ENCODE measurements at places on chromosomes 7 and 10. TPM values are rescaled to one million over a fixed set of nuclear protein-coding genes. Genes with fewer than 3 reads are reported as not detected.

GRCh38 chr7:30771880-30772425 lies 736 bp downstream of the MINDY4 start:
- DNase-seq: no peak

DNA sequence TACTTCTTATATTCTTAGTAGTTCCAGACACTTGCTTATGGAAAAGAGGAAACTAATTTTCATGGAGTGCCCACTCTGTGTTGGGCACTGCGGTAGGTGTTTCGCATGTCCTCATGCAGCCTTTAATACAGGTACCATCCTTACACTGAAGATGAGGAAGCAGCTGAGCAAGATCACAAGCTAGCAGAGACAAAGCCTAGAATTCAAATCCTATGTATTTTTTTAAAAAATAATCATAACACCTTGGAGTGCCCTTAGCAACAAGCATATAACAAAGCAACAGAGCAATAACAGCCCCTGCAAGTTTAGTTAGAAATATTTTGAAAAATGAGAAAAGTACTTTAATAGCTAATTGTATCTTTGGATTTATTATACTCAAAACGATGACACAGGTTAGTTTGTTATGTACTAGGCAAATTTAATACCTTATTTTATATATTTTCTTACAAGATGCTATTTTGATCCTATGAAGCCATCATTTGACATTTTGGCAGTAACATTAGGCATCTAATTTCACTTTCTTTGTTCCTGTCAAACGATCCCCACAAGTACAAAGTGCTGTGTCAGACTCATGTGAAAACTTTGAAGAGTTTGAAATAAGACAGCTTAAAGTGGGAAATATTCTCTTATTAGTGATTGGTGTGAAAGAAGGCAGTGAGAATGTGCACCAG lies 245.8 kb downstream of the CDK14 start:
- DNase-seq: no peak

The NYAP1 gene
- 0.10 TPM for total RNA-seq

The NEUROD6 gene
- total RNA-seq: not detected

DNA sequence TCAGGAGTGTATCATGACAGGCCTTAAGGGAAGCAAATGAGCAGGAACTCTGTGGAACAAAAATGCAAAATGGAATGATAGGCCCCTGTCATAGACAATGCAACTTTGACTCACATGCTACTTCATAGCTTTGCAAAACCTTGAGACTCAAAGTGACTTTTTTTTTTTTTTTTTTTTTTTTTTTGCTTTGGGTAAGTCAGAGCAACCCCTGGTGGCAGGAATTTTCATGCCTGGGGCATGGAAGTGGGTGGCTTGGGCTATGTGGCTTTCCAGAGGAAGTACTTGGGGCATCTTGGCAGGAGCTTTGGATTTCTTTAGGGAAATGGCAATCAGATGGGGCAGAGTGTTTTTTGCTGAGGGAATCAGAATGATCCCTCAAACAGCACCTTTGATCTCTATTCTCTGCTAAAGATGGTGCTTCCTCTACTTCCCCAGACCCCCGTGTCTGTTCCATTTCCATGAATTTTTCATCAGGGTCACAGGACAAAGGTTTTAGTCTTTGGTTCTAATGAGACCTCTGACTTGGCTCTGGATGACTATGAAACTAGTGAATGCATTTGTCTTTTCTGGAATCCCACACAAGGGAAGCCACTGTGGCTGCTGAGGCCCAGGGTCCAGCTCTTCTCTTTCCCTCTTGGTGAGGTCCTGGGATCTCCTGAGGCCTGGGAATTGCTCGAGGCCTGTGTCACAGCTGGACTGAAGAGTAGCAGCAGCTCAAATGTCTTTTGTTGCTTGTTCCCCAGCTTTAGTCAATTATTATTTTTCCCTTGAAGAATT lies 62.8 kb downstream of the TACC2 start:
- DNase-seq: no peak

GRCh38 chr10:107919626-107920235 lies 755.2 kb upstream of the SORCS1 start:
- DNase-seq: no peak

- no peak for DNase-seq
These were observed 55.7 kb downstream of the KLRG2 start for GRCh38 chr7:139427788-139428187.

The SUPV3L1 gene
- 47.9 TPM for total RNA-seq

- peak; percentile 48 for DNase-seq
These were observed 332.0 kb upstream of the FZD1 start for GRCh38 chr7:90931986-90932916.

GRCh38 chr7:103690242-103690974 lies 244.4 kb upstream of the SLC26A5 start:
- DNase-seq: no peak

DNA sequence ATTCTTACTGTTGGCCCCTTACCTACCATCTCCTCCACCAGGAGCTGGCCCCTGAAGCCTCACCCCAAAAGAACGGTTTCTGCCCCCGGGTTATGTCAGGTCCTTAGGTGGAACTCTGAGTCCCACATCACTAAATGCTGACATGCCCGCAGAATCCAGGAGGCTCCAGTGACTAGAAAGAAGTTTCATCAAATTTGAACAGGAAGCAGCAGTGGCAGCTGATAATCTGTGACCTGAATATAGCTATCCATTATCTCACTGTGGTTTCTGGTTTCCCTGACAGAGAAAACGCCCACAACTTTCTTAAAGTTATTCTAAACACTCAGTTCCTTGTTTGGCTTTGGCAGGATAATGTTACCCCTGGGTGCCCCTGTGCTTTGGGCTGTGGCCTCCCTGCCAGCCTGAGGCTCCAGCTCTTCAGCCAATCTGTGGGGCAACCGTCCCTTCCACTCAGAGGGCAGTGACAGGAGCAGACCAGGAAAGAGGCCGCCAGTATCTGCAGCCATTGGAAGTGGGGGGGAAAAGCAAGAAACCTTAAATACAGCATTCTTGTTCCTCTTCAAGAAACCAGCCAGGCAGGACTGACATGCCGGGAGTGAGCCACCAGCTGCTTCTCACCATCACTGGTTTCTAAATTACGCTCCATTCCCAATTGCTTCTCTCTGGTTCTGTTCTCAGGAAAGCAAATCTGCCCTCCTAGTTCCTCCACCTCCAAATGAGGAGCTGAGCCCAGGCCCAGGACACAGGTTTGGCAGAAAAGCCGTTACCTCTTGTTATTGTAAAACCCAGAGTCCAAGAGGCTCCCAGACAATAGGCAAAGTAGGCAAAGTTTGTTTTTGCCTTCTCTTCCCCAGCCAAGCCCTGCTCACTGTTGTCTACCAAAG lies 41.2 kb upstream of the VCL start:
- DNase-seq: peak; percentile 67

- DNase-seq: no peak
These were observed 232.1 kb downstream of the PTPRN2 start for GRCh38 chr7:158355456-158356065.

The TDRD1 gene
- not detected for total RNA-seq

DNA sequence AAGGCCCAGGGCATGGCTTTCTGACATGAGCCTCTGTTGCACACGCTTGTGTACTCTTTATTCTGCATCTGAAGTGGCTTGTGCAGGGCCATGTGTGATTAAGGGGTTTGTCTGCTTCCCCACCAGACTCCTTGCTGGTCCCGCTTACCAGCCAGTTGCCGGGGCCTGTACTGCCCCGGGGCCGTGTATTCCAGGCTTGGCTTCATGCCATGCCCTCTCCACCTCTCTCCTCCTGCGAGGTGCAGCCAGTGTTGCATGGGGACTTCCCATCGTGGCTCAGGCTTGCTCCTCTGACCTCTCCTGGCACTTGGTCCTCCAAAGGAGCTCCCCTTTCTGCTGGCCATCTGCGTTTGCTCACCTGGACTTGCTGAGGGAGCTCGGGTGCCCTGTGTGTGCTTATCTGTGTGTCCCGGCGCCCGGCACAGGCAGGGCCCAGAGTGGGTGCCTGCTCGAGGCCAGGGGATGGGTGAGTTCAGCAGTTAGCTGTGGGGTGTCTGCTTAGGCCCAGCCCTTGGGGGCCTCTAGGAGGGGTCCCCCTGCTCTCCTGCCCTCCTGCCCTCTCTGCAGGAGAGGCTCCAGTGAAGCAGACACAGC lies 11.0 kb upstream of the C10orf143 start:
- DNase-seq: no peak

GRCh38 chr10:77428691-77429395 lies 208.8 kb downstream of the KCNMA1 start:
- DNase-seq: no peak

- no peak for DNase-seq
These were observed 12.1 kb downstream of the ATG9B start for GRCh38 chr7:151012031-151012692.

DNA sequence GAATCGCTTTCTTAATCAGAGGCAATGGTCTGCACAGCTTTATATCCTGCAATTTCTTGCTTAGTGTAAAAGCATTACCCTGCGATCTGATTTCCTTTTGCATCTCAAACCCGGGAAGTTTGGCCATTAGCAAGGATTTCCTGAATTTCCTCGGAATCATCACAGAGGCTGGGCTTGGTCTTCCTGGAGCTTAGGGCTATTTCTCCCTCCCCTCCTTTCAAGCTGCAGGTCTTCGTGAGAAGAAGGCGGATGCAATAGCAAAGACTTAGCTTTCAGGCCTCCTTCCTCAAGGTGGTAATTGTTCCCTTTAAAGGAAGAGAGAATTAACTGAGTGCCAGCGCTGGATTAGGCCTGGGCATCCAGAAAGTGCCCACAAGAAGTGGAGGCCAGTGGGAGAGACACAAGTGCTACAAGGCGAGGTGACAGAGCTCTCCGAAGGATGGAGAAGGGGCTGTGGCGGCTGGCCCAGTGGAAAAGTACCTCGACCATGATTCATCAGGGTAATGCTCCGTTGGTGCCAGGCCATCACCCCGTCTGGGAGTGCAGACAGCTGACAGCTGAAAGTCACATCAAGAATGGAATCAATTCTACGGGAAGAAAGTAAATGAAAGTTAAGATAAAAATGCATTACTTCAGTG lies 4.0 kb upstream of the ARMS2 start:
- DNase-seq: no peak

The IGFBP1 gene
- not detected for total RNA-seq

DNA sequence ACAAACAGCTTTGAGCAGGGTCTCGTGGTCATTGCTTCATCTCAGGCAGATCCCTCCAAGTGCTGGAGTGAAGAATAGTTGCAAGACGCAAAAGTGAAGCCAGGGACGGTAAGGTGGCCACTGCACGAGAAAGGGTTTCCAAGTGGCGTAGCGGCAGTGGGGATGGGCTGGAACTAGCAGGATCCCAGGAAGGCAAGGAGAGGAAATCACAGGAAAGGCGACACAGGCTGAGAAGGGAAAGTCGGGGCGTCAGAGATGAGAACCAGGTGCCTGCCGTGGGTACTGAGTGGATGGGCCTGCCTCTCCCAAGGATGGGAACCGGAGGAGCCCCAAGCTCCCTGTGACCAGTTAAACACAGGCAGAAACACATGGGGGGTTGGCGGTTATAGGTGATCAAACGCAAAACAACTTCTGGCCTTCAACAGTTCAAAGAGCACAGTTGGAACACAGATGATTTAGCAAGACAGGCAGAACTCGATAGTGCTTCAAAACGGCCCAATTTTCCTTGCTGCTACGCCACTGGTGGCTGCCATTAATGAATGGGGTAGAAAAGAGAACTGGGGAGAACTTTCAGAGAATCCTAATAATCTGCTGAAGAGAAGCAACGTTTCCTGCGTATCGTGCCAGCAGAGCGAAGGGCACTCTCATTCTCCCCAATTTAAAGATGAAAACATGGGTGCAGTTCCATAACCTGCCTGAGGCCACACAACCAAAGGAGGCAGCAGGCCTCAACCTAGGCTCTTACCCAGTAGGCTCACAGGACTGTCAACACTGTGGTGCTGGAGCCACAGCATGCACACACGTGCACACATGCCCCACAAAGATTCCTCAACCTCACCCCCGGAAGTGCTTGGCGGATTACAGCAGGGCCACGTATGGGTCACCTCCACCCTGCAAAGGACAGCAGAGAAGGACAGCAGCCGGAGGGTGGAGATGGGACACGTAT lies 61.9 kb downstream of the MAD1L1 start:
- no peak for DNase-seq

DNA sequence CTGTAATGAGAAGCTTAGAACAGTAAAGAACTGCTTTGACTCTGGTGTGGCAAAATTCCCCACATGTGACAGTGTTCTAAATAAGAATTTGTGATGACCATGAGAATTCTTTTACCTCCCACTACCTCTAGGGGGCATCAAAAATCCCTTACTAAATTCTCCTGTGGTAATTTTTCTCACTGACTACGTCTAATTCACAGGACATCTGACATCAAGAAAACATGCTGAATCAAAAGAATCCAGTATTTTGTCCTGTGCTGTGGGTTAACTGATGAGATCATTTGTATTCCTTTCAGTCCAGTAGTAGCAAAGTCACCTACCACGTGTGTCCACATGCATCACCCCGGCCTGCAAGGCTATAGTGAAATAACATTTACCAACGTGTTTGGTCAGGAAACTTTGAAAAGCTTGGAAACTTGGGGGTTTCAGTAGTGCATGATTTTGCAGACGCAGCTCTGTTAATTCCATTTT lies 103.8 kb downstream of the ATE1 start:
- peak; percentile 63 for DNase-seq

The KIF11 gene
- 113 TPM for total RNA-seq

- DNase-seq: no peak
These were observed 119.5 kb downstream of the SPDYE5 start for GRCh38 chr7:75611557-75612178.

DNA sequence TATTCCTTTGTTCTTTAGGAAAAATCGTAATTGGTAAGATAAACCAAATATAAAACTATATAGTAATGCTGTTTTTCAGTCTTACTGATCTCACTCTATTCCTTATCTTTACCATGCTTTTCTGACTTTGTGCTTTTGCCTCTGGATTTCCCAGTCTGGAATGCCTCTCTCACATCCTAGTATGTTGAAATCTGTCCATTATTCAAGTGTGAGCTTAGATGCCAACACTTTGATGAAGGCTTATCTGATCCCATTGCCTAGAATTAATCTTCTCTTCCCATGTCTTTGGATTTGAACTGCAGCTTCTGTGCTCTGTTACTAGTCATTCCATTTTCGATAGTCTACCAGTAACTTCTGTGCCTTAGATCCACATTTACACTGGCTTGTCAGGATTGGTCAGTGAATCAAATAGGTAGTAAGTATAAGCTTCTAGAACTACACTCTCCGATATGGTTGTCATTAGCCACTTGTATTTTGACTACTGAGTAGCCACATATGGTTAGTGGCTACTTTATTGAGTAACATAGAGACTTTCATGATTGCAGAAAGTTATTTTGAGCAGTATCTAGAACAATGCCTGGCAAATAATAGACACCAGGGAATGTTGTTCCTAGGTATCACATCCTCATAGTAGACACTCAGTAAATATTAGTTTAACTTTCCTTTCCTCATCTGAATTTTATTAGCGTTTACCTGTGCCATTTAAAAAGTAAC lies 92.9 kb downstream of the BMPR1A start:
- no peak for DNase-seq

The TUBAL3 gene
- total RNA-seq: not detected
